AG08395 (cell line): ENCODE measurements at places on chromosomes 7 and 10.

GRCh38 chr10:102342958-102343357, 52.5 kb upstream of the NFKB2 start:
- DNase-seq, result peak; percentile 70

DNA sequence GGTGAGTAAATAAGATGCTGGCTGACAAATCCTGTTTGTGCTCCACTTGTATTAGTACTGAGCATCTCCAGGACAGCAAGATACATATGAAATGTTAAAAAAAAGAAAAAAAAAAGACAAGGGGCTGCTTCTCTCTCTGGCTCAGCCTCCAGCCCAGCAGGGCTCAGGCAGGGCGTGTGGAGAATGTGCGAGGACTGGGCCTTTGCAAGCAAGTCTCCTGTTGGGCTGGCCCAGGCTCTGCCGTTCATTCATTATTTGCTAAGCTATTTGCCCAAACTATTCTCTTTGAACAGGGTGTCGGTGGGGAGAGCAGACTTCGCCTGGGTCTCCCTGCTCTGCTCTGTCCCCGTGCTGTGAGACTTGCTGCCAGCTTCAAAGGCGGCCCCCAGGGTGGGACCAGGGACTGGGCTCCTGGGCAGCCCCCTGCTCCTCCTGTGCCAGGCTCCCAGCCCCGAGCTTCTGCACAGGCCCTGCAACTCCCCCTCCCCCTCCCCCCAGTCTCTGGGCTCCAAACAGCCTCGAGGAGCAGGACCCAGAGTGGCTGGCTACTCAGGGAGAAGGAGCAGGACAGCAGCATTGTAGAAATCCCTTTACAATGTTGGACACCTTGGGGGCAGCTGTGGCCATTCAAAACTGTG, 25.6 kb upstream of the MGMT start:
- no peak for DNase-seq

DNA sequence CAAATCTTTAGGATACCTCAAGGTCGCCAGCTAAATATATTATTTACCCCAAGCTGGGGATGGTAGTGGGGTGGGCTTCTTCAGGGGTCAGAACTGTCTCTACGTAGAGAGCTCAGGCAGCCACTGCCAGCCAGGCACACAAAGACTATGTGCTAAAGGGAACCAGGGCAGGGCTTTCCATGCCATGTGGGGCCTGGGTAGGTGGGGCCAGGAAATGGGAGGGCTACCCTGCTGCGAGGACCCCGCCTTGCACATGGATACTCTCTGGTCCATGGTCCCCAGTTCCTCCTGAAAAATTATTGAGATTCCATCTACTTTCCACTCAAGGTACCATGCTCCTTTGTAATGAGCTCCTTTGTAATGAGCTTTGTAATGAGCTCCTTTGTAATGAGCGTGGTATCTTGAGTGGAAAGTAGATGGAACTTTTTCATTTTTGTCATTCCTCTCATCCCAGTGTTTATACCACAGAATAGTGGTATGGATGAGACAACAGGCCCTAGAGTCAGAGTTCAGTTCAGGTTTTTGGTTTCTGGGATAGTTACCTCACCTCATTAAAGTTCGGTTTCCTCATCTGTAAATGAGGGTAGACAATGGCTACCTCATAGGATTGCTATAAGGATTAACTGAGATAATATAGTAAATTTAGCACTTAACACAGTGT, 5.8 kb downstream of the SYNPO2L start:
- peak; percentile 49 for DNase-seq

- DNase-seq, result no peak
Measured at GRCh38 chr7:143085109-143085508, 33.0 kb downstream of the OR6V1 start.

GRCh38 chr10:13340068-13340467, 8.0 kb downstream of the SEPHS1 start:
- DNase-seq, result no peak
